ENCODE measurements at places on chromosomes 16 and 17.
A peak's percentile ranks its signal among the peaks of the same experiment; 100 is the strongest.

DNA sequence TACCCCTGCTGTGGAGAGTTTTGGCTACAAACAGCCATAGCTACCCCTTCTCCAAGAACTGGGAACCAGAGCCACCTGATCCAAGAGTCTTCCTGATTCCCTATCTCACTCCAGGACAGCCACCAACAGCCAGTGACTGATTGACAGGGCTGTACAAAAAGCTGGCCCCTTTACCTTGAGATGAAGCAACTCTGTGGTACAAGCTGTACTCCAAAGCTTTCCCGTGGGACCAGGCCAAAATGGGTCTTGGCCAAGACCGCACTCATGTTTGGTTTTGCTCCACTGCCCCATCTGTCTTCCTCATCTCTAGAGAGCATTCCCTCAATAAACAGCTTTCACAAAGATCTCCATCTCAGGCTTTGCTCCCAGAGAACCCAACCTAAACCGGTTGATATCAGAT is 43.6 kb downstream of the RNF157 start:
- no peak for DNase-seq

- DNase-seq, result peak; percentile 76
These were observed 37.2 kb downstream of the CDK5R1 start for GRCh38 chr17:32523827-32524552.

DNA sequence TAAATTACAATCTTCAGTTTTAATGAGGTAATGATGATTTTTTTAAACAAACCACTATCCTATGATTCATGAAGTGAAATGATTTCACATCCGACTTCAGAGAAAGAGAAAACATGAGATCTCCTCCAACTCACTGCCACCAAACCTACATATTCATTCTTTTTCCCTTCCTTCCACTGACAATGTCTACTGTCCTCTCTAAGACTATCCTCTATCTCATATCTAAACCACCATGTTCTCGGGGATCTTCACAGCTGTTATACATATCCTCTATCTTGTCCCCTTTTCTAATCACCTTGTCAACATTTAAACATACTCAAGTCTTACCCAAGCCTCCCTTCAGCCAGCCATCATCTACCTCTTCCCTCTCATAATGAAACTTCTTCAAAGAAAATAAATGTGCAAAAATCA is 53.5 kb downstream of the SMURF2 start:
- DNase-seq, result peak; percentile 36

GRCh38 chr17:66538776-66539175 is 236.4 kb downstream of the PRKCA start:
- no peak for DNase-seq

- DNase-seq, result no peak
These were observed 512.0 kb downstream of the NPIPA7 start for GRCh38 chr16:16890964-16891363.

All from activated CD4-positive, alpha-beta T cell treated with anti-CD3 and anti-CD28 coated beads, Interleukin-2, Interleukin-6, amounts not matched to agents 100 ng/mL and 50 ng/mL, durations not matched to agents 16 hours and 8 hours (primary cell).